Osteoblast (primary cell): ENCODE measurements at places on chromosomes 3 and 15. TPM values are rescaled to one million over a fixed set of nuclear protein-coding genes. Genes with fewer than 3 reads are reported as not detected.

The CLEC3B gene
- 48.9 and 52.5 TPM in 2 replicates for total RNA-seq

The TGFBR2 gene
- total RNA-seq = 118 and 162 TPM in 2 replicates

DNA sequence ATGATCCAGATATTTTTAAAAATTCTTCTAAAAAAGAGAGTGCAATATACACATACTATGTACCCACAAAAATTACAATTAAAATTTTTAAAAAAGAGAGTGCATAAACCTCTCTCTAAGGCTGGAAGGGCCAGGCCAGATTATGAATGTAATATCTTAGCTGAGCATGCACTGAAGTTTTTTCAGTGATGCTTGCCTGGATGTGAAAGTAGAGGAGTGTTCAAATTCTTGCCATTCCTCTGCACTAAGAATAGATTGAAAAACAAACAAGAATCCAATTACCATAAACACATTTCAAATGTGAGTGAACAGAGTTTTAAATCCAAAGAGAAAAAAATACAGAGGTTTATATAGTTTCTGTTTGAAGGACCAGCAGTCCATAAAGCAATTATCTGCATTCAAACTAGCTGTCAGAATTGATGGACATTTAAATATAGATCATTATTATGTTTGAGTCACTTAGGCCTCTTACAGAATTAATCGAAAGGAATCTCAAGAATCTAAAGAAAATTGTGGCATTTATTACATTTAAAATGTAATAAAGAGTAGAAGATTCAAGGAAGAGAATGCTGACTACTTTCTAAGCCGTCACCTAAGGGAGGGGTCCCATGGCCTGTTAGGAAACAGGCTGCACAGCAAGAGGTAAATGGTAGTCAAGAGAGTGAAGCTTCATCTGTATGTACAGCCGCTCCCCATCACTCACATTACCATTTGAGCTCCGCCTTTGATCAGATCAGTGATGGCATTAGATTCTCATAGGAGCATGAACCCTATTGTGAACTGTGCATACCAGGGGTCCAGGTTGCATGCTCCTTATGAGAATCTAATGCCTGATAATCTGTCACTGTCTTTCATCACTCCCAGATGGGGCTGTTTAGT is 159.3 kb upstream of the MDFIC2 start:
- no peaks in the 10 kb centered on the region for H3K4me1 ChIP-seq
- H3K27ac ChIP-seq = no peak overlapping the region
- no peaks in the 10 kb centered on the region for H3K36me3 ChIP-seq
- H3K4me3 ChIP-seq = no peak overlapping the region
- DNase-seq = no peak

DNA sequence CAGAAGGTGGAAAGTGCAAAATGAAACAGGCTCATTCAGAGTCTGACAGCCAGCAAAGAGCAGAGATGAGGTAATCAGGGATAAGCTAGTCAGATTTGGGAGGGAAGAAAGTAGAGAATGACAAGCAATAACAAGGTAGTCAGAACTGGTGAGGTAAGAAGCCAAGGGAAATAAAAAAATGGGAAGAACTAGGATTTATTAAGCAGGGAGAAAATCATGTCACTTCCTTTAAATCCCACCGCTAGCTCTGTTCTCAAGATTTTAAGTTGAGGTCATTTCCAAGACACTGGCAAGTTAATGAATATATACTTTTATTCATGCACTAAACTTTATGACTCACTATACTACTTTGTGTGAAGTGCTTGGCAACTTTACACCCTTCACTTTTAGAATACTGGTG is 1106.8 kb downstream of the IGSF11 start:
- DNase-seq = no peak
- H3K27ac ChIP-seq = no peak overlapping the region
- H3K4me1 ChIP-seq = no peaks in the 10 kb centered on the region
- H3K36me3 ChIP-seq = no peaks in the 10 kb centered on the region
- no peak overlapping the region for H3K4me3 ChIP-seq
- no peaks in the 10 kb centered on the region for H3K27me3 ChIP-seq

GRCh38 chr15:75089456-75090387 is 66.3 kb downstream of the PPCDC start:
- H3K4me3 ChIP-seq = no peak overlapping the region
- H3K4me1 ChIP-seq = no peaks in the 10 kb centered on the region
- no peaks in the 10 kb centered on the region for H3K36me3 ChIP-seq
- H3K27me3 ChIP-seq = no peaks in the 10 kb centered on the region
- H3K27ac ChIP-seq = no peak overlapping the region

The CHRFAM7A gene
- total RNA-seq = under 0.01 and 0.72 TPM in 2 replicates

DNA sequence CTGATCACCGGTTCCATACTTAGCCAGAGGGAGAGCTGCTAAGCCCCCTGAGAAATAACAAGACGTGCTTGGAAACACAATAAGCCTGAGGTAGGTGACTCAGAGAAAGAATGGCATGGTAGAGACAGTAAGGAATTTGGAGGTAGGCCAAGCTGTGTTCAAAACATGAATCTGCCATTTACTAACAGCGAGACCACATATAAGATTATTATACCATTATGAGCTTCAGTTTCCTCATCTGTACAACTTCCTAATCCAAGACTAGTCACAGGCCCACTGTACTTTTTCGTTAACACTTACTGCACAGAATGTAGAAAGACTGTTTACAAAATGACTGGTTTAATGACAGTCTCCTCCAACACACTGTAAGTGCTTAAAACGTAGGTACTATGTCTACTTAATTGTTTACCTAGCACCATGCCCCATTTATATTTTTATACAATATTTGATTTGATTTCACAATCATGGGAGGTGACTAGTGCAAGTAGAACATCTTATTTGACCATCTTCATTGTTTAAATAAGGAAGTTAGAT is 25.7 kb downstream of the ATOSA start:
- H3K4me1 ChIP-seq = peaks cover 59% of the 10 kb centered on the region
- no peak for DNase-seq
- no peaks in the 10 kb centered on the region for H3K27me3 ChIP-seq
- peak overlapping the region; percentile 96 for H3K27ac ChIP-seq
- peak overlapping the region; percentile 4 for H3K4me3 ChIP-seq

The C3orf70 gene
- 1.4 and 1.5 TPM in 2 replicates for total RNA-seq

DNA sequence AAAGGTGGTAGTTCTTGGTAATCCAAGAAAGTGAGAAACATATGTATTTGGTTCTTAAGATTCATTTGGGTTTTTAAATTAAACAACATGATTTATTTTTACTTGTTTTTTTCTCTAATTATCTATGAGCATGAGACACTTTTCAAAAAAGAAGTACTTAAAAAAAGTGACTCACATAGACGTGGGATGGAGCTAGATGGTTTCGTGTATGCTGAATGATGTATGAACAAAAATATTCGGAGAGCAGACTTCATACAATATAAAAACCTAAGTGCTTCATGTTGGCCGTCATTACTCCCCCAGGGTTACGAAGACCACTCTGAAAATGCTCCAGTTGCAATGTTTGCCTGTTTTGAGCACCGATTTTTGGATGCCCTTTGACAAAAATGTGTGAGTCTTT is 90.9 kb downstream of the RORA start:
- peak; percentile 89 for DNase-seq
- H3K4me1 ChIP-seq = no peaks in the 10 kb centered on the region
- H3K4me3 ChIP-seq = no peak overlapping the region

DNA sequence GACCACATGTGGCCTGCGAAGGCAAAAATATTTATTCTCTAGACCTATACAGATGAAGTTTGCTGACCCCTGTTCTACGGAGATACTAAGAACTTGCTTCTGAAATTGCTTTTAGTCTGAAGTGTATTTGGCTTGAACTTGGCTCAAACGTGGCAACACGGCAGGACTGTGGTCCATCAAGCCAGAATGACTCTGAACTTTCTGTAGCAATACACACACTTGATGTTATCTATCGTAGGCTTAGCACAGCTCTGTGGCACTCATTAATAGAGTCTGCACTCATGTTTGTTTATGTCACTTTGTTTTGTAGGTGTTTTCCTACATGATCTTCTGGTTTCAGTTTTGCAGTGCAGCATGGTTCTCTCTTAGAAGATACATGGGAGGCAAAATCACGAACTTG is 298.1 kb downstream of the ADAMTS17 start:
- H3K27ac ChIP-seq = peak overlapping the region; percentile 70
- no peaks in the 10 kb centered on the region for H3K27me3 ChIP-seq
- H3K4me3 ChIP-seq = peak overlapping the region; percentile 53
- H3K4me1 ChIP-seq = peaks cover 18% of the 10 kb centered on the region

- DNase-seq = peak; percentile 99
- peaks cover 38% of the 10 kb centered on the region for H3K4me1 ChIP-seq
- no peaks in the 10 kb centered on the region for H3K36me3 ChIP-seq
- H3K4me3 ChIP-seq = peak overlapping the region; percentile 89
- peak overlapping the region; percentile 100 for H3K27ac ChIP-seq
Measured at GRCh38 chr3:188153437-188154013, 432 bp upstream of the LPP start.

The TFRC gene
- total RNA-seq = 118 and 139 TPM in 2 replicates

The TMEM43 gene
- total RNA-seq = 138 and 145 TPM in 2 replicates

DNA sequence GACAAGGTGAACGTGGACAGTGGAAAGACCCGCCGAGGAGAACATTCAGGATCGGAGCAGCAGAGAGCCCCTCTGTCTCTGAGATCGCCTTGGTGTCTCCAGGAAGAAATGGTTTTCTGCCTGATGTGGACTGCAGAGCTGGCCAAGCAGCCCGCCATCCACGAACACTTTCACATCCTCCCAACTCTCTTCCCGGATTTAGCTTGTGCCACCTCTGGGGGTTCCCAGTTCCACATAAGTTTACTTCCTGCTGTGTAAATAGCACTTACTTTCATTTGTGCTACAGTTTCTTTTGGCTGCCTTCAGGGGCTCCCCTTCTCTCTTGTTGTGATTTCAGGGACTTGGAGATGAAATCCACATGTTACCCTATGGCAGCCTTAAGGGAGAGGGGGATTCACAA is 48.4 kb downstream of the SEMA5B start:
- no peaks in the 10 kb centered on the region for H3K36me3 ChIP-seq
- H3K27ac ChIP-seq = no peak overlapping the region
- H3K27me3 ChIP-seq = peaks cover 33% of the 10 kb centered on the region
- H3K4me1 ChIP-seq = peaks cover 38% of the 10 kb centered on the region

The GPR149 gene
- not detected in 2 replicates for total RNA-seq

The ZXDC gene
- total RNA-seq = 26.8 and 27.1 TPM in 2 replicates

- no peaks in the 10 kb centered on the region for H3K36me3 ChIP-seq
- DNase-seq = peak; percentile 70
- no peaks in the 10 kb centered on the region for H3K27me3 ChIP-seq
- H3K27ac ChIP-seq = no peak overlapping the region
- no peaks in the 10 kb centered on the region for H3K4me1 ChIP-seq
Measured at GRCh38 chr3:50427217-50427616, 67.9 kb upstream of the TMEM115 start.

GRCh38 chr3:98603580-98603979 is 10.2 kb upstream of the CPOX start:
- no peak overlapping the region for H3K27ac ChIP-seq
- no peaks in the 10 kb centered on the region for H3K27me3 ChIP-seq
- no peak for DNase-seq
- no peaks in the 10 kb centered on the region for H3K4me1 ChIP-seq
- no peak overlapping the region for H3K4me3 ChIP-seq

- H3K4me1 ChIP-seq = no peaks in the 10 kb centered on the region
- H3K27ac ChIP-seq = no peak overlapping the region
- no peaks in the 10 kb centered on the region for H3K36me3 ChIP-seq
- H3K4me3 ChIP-seq = no peak overlapping the region
- H3K27me3 ChIP-seq = no peaks in the 10 kb centered on the region
- no peak for DNase-seq
Measured at GRCh38 chr3:82229397-82229796, 468.0 kb upstream of the GBE1 start.

The ANKUB1 gene
- under 0.01 TPM in 1 of 2 replicates, not detected in the other for total RNA-seq

The SPINK8 gene
- total RNA-seq = not detected in 2 replicates

GRCh38 chr3:28117598-28117997 is 123.8 kb upstream of the CMC1 start:
- peaks cover 3% of the 10 kb centered on the region for H3K4me1 ChIP-seq
- H3K4me3 ChIP-seq = no peak overlapping the region
- H3K27ac ChIP-seq = no peak overlapping the region
- H3K36me3 ChIP-seq = no peaks in the 10 kb centered on the region

GRCh38 chr15:28885128-28885629 is 595 bp upstream of the APBA2 start:
- peak; percentile 83 for DNase-seq
- no peak overlapping the region for H3K27ac ChIP-seq
- H3K36me3 ChIP-seq = no peaks in the 10 kb centered on the region
- H3K27me3 ChIP-seq = peaks cover 9% of the 10 kb centered on the region

GRCh38 chr15:99369196-99369595 is 117.9 kb downstream of the LRRC28 start:
- no peak overlapping the region for H3K4me3 ChIP-seq
- H3K27ac ChIP-seq = no peak overlapping the region
- H3K36me3 ChIP-seq = no peaks in the 10 kb centered on the region
- peaks cover 9% of the 10 kb centered on the region for H3K4me1 ChIP-seq
- no peak for DNase-seq

DNA sequence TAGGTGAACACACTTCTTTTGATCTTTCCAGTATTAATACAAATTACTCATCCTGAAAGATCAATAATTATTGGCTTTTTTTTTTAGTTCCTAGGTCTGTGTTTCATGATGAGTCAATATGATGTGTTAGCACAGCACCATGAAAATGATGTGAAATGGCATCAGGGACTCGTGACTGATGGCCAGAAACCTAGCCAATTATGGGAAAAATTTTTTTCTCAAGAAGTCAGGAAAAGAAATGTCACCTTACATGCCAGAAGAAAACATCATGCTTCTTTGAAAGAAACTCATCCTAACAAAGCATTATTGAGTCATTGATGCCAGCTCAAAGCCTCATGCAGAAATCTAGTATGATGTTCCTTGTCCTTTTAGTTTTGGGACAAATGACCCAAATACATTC is 468.3 kb upstream of the CBLB start:
- H3K4me3 ChIP-seq = no peak overlapping the region
- H3K27ac ChIP-seq = peak overlapping the region; percentile 2
- peaks cover 10% of the 10 kb centered on the region for H3K4me1 ChIP-seq
- no peaks in the 10 kb centered on the region for H3K36me3 ChIP-seq

GRCh38 chr3:108285176-108285575 is 11.2 kb upstream of the HHLA2 start:
- H3K4me1 ChIP-seq = no peaks in the 10 kb centered on the region
- H3K36me3 ChIP-seq = no peaks in the 10 kb centered on the region

- peaks cover 2% of the 10 kb centered on the region for H3K4me1 ChIP-seq
- H3K27ac ChIP-seq = no peak overlapping the region
- H3K36me3 ChIP-seq = no peaks in the 10 kb centered on the region
- DNase-seq = peak; percentile 15
- H3K4me3 ChIP-seq = no peak overlapping the region
Measured at GRCh38 chr15:35256141-35256540, 171.0 kb upstream of the NANOGP8 start.
